Stimulated activated CD4-positive, alpha-beta T cell treated with anti-CD3 and anti-CD28 coated beads, TNF-alpha, amount 100 ng/mL, for 4 hours (primary cell): ENCODE measurements at places on chromosomes 5 and 9.

GRCh38 chr9:14056316-14056861 lies 257.6 kb downstream of the NFIB start:
- no peak for DNase-seq

- no peak for DNase-seq
These were observed 178.5 kb downstream of the C9orf152 start for GRCh38 chr9:110029429-110029955.

GRCh38 chr5:160824301-160825001 lies 27.6 kb downstream of the ATP10B start:
- no peak for DNase-seq

DNA sequence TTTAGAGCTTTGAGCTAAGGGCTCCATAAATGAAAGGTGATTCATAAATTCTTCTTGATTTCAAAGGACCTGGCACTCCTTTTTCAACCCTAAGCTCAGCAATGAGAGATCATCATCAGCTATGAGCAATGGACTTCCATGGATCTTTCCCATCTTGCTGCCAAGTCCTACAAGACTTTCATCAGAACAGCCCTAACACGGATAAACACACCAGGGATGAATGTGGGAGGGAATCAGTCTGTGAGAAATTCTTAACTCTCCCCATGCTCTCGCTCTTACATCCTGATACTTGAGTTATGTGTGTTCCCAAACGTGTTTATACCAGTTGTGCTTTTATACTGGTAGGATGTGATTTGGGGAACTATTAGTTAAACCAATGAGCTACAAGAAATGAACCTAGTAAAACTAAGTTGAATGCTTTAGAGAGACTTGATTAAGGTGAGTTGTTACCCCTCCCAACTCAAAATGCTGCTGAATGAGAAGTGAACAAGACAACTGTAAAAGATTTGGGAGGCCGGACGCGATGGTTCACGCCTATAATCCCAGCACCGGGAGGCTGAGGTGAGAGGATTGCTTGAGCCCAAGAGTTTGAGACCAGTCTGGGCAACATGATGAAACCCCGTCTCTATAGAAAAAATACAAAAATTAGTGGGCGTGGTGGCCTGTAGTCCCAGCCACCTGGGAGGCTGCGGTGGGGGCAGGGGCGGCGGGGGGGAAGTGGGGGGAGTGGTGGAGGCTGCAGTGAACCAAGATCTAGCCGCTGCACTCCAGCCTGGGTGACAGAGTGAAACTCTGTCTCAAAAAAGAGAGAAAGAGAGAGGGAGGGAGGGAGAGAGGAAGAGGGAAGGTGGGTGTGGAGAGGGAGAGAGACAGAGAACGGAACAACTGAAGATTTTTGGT lies 5.2 kb upstream of the RPL26L1 start:
- no peak for DNase-seq

- no peak for DNase-seq
These were observed 5.6 kb upstream of the LRRC70 start for GRCh38 chr5:62572918-62573514.

GRCh38 chr9:115289757-115290208 lies 171.8 kb upstream of the TNC start:
- DNase-seq = no peak

DNA sequence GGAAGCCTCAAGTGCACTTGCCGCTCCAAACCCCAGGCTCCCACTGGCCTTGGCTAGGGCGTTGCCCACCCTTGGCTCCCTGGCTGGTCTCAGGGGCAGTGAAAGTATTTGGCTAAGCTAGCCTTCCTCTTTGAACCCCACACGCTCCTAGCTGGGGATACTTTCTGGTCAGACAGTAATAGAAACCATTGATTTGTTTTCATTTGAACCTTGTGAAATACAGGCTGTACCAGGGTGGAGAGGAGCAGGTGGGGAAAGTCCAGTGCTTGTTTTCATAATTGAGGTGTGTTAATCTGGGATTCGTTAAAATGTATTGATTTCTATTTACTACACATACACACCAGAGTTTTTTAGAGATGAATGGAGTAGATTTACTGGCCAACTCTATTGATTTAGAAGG lies 45.9 kb upstream of the TRMT10B start:
- DNase-seq = no peak

DNA sequence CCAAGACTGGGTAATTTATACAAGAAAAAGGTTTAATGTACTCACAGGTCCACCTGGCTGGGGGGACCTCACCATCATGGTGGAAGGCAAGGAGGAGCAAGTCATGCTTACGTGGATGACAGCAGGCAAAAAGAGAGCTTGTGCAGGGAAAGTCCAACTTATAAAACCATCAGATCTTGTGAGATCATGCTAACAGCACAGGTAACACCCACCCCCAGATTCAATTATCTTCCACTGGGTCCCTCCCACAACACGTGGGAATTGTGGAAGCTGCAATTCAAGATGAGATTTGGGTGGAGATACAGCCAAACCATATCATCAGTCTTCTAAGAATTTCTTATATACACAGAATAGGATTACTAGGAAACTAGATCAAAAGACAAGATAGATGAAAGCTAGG lies 555.6 kb downstream of the PRR16 start:
- DNase-seq = no peak
